ENCODE measurements at places on chromosomes 12 and 14. TPM values are rescaled to one million over a fixed set of nuclear protein-coding genes. Genes with fewer than 3 reads are reported as not detected.

RASAL1 gene
- not detected for total RNA-seq

- H3K4me3 ChIP-seq, result no peak overlapping the region
- no peaks in the 10 kb centered on the region for H3K36me3 ChIP-seq
- no peaks in the 10 kb centered on the region for H3K4me1 ChIP-seq
- H3K27me3 ChIP-seq, result peaks cover 20% of the 10 kb centered on the region
- H3K27ac ChIP-seq, result no peak overlapping the region
These were observed 177.9 kb upstream of the NUDT4 start for GRCh38 chr12:93199831-93200236.

ENDOU gene
- total RNA-seq, result not detected

SMOC1 gene
- not detected for total RNA-seq

- DNase-seq, result no peak
- no peak overlapping the region for H3K4me3 ChIP-seq
- no peaks in the 10 kb centered on the region for H3K36me3 ChIP-seq
- no peaks in the 10 kb centered on the region for H3K4me1 ChIP-seq
- H3K27me3 ChIP-seq, result no peaks in the 10 kb centered on the region
These were observed 71.9 kb upstream of the DACT1 start for GRCh38 chr14:58565832-58566231.

- H3K27me3 ChIP-seq, result no peaks in the 10 kb centered on the region
- H3K4me1 ChIP-seq, result peaks cover 3% of the 10 kb centered on the region
- peaks cover 35% of the 10 kb centered on the region for H3K36me3 ChIP-seq
- DNase-seq, result no peak
These were observed 70.9 kb downstream of the MON2 start for GRCh38 chr12:62537551-62537950.

DNA sequence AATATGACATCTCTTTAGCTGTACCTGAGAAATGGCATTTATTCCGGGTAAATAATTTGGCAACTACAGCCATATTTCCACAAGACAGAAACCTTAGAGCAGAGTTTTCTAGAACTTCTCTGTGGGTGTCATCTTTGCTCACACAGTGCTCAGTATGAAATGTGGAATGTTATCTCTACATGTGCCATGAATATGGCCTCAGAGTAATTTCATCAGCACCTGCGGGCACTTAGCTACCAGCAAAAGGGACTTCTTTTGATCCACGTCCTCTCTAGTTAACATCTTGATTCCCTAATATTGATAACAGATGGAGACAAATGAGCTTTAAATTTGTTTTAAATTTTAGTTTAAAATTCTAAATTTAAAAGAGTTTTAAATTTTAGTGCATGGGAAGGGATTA is 2.9 kb upstream of the ATG14 start:
- H3K4me3 ChIP-seq, result no peak overlapping the region
- DNase-seq, result no peak
- H3K36me3 ChIP-seq, result no peaks in the 10 kb centered on the region
- H3K27me3 ChIP-seq, result peaks cover 3% of the 10 kb centered on the region

DNA sequence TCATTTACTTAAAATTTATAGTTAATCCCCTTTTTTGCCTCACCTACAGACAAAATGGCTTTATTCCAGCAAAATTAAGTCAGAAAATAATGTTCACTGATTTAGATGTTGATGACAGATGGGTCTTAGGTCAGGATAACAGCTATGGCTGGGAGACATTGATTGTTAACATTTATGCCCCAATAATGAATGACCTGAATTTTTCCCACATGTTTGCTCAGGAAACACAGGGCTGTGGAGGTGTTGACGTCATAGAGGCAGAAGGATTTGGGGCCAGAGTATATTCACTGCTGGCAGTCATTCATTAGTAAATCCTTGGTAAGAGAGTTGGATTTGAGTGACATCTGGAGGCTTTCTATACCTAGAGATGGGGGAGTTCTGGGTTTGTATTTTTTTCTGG is 121.3 kb downstream of the PDE3A start:
- H3K36me3 ChIP-seq, result no peaks in the 10 kb centered on the region
- H3K4me3 ChIP-seq, result no peak overlapping the region
- no peak for DNase-seq
- no peak overlapping the region for H3K27ac ChIP-seq

- H3K36me3 ChIP-seq, result no peaks in the 10 kb centered on the region
- H3K27me3 ChIP-seq, result peaks cover 63% of the 10 kb centered on the region
- no peaks in the 10 kb centered on the region for H3K4me1 ChIP-seq
- no peak for DNase-seq
- H3K4me3 ChIP-seq, result no peak overlapping the region
These were observed 6.7 kb upstream of the SSPN start for GRCh38 chr12:26188641-26189040.

- H3K27me3 ChIP-seq, result peaks cover 27% of the 10 kb centered on the region
- no peak overlapping the region for H3K27ac ChIP-seq
- DNase-seq, result no peak
- no peaks in the 10 kb centered on the region for H3K4me1 ChIP-seq
These were observed 33.6 kb upstream of the CRY1 start for GRCh38 chr12:107126796-107127481.

- H3K4me1 ChIP-seq, result no peaks in the 10 kb centered on the region
- no peaks in the 10 kb centered on the region for H3K27me3 ChIP-seq
These were observed 17.1 kb downstream of the ANO2 start for GRCh38 chr12:5927732-5928516.

DNA sequence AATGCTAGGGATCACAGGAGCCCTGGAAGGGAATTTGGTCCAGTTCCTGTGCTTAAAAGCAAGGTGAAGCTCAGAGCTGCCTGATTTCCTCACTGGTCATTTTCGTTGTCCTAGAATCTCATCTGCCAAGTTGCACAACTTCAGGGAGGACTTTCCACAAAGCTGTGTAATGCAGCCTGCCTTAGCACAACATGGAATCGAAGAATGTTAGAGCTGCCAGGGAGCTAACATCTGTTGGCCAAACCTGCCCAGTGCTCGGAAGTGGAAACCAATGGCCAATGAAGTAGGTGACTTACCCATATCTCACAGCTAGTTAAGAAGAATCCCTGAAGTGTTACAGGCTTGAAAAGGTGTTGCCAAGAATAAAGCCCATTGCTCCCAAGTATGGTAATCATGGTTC is 79.9 kb upstream of the SSTR1 start:
- H3K27me3 ChIP-seq, result no peaks in the 10 kb centered on the region
- H3K4me3 ChIP-seq, result no peak overlapping the region
- peaks cover 8% of the 10 kb centered on the region for H3K4me1 ChIP-seq
- H3K27ac ChIP-seq, result no peak overlapping the region

- peaks cover under 1% of the 10 kb centered on the region for H3K36me3 ChIP-seq
- no peak for DNase-seq
- no peak overlapping the region for H3K4me3 ChIP-seq
- no peaks in the 10 kb centered on the region for H3K27me3 ChIP-seq
- peaks cover 9% of the 10 kb centered on the region for H3K4me1 ChIP-seq
These were observed 13.7 kb downstream of the ATG2B start for GRCh38 chr14:96349286-96350075.

- H3K36me3 ChIP-seq, result no peaks in the 10 kb centered on the region
- H3K27me3 ChIP-seq, result no peaks in the 10 kb centered on the region
- DNase-seq, result no peak
- H3K4me3 ChIP-seq, result no peak overlapping the region
- H3K4me1 ChIP-seq, result no peaks in the 10 kb centered on the region
- H3K27ac ChIP-seq, result no peak overlapping the region
These were observed 128.3 kb downstream of the SLC35F4 start for GRCh38 chr14:57737598-57737997.

- H3K4me3 ChIP-seq, result peak overlapping the region; percentile 93
- peaks cover 90% of the 10 kb centered on the region for H3K4me1 ChIP-seq
- peaks cover 28% of the 10 kb centered on the region for H3K36me3 ChIP-seq
- peak overlapping the region; percentile 99 for H3K27ac ChIP-seq
- no peaks in the 10 kb centered on the region for H3K27me3 ChIP-seq
These were observed 633 bp downstream of the TC2N start for GRCh38 chr14:91866511-91867295.

DNA sequence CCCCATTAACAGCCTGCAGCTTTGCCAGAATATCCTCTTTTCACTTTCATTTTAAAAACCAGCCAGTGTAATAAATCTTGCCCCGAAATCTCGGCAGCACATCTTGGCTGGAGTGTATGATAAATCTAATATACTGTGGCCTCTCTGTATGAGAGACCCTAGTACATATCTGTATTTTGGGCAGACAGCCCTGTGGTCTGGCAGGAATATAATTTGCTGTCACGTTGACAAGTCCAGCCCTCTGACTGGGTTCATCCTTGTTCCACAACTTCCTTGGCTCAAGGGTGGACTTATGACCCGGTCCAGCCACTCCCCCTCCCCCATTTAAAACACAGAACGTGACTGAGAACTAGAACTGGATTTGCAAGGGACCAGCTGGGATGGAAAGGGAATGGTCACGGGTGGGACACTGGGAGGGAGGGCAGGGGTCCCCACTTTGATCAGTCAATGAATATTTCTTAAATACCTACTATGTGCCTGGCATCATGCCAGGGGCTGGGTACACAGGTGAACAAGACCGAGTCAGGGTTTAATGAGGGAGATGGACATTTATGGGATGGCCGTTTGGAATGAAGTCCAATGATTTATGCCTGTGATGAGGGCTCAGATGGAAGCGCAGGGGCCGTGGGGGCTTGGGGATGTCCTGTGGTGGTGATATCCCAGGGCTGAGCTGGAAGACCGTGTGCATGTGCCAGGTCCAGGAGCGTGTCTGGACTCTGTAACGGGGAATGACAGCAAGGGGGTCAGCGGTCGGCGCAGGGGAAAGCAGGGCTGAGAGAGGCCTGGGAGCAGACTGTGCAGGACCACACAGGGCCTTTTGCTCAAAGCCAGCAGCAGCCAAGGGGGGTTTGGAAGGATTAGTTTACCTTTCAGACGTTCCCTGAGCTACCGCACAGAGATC is 190.5 kb downstream of the PHETA1 start:
- peaks cover 2% of the 10 kb centered on the region for H3K4me1 ChIP-seq
- H3K4me3 ChIP-seq, result no peak overlapping the region
- DNase-seq, result no peak
- no peaks in the 10 kb centered on the region for H3K36me3 ChIP-seq
- H3K27ac ChIP-seq, result no peak overlapping the region

DNA sequence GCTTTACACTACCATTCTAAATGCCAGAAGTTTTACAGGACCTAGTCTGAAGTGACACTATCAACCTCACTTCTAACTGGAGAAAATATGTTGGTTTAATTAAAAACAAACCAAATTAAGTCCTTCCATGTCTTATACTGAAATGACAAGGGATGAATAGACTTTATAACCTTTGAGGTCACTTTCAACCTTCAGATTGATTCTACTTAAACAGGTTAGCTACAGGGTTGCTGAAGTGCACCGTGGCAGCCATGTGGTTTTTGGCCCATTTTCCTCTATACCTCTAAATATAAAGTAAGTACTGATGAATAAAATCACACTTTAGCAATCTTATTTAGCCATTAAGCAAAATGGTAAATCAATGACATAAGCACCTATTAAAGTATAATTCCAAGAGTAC is 3.9 kb downstream of the SLC38A2 start:
- peaks cover 2% of the 10 kb centered on the region for H3K27me3 ChIP-seq
- peaks cover 74% of the 10 kb centered on the region for H3K36me3 ChIP-seq
- peaks cover 67% of the 10 kb centered on the region for H3K4me1 ChIP-seq
- DNase-seq, result no peak

FGD6 gene
- total RNA-seq, result 0.91 TPM

GRCh38 chr12:66688846-66689439 is 10.1 kb upstream of the GRIP1 start:
- peak; percentile 49 for DNase-seq
- no peaks in the 10 kb centered on the region for H3K36me3 ChIP-seq
- H3K27ac ChIP-seq, result no peak overlapping the region

ABCD2 gene
- total RNA-seq, result 25.0 TPM

Measured in activated CD8-positive, alpha-beta memory T cell treated with anti-CD3 and anti-CD28 coated beads, Interleukin-2, amount 10 ng/mL, durations not matched to agents 7 days and 5 days (primary cell).